ENCODE measurements at places on chromosomes 16 and 17.

GRCh38 chr16:86772671-86773353 lies 194.5 kb downstream of the FOXL1 start:
- DNase-seq: no peak

- peak; percentile 23 for DNase-seq
Observed at GRCh38 chr16:4624827-4625559, 367 bp downstream of the MGRN1 start.

- no peak for DNase-seq
Observed at GRCh38 chr17:13086142-13086769, 68.4 kb upstream of the ELAC2 start.

DNA sequence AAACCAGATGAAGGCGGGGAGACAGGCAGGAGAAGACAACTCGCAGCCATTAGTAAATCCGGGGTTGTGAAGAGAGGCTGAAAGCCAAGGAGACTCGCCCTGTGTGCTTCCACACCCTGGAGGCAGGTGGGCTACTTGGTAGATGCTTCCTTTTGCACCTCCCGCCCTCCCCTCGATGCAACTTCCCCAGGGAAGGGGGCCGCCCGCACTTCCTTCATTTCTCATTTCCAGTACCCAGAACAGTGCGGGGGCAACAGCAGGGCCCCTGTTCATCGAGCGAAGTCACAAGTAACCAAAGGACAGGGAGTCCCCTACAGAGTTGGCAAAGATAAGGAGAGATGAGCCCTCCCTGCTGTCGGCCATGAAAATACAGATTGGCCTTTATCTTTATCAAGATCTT lies 25.0 kb downstream of the CCDC40 start:
- DNase-seq: no peak

- no peak for DNase-seq
Observed at GRCh38 chr16:79508294-79508693, 92.2 kb downstream of the MAF start.

DNA sequence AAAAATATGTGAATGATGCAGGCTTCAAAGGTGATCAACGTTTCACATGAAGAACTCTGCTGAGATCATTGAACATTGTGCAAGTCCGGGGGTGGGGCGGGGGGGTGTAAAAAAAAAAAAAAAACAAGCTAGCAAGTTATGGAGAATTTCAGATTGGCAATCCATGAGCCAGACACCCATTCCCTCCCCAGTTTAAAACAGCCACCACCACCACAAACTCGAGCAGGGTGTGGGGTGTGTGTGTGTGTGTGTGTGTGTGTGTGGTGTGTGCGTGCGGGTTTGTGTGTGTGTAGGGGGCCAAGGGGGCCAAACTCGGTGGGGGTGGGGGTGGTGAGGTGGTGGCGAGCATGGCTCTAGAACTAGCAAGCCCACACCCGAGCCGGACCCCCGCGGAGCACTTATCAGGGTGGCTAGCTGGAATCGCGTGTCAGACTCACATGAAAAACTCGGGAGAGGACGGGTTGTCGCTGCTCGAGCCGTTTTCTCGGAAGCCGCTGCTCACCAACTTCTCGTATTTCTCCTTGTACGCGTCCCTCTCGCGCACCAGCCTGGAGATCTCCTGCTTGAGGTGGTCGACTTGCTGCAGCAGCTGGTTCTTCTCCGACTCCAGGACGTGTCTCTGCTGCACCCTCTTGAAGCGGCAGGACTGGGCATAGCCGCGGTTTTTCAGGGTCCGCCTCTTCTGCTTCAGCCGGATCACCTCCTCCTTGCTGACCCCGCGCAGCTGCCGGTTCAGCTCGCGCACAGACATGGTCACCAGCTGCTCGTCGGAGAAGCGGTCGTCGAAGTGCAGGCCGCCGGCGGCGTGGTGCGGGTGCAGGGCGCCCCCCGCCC lies 2.0 kb downstream of the MAF start:
- peak; percentile 78 for DNase-seq

DNA sequence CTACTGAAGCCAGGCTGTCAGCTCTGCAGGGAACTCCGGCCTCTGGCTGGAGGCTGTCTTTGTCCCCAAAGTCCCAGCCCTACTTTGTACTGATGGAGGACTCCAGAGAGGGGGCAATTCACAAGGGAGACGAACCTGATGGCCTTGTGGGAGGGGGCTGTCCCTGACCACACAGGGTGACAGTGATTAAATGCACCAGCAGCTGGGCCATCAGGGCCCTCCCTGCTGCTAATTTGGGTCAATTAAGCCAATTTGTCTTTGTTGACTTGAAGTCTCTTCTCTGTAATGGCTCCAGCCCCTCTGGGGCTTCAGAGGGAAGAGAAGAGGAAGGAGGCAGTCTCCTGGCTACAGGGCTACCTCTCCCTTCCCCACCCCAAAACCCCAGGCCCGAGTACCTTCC lies 22.0 kb downstream of the TMEM132E start:
- no peak for DNase-seq

GRCh38 chr17:48626245-48627117 lies at the start of gene HOXB9:
HOXB9 (minus strand) TSS chr17:48626358; CDS start chr17:48626269, 89 bp downstream.
- peak; percentile 40 for DNase-seq

DNA sequence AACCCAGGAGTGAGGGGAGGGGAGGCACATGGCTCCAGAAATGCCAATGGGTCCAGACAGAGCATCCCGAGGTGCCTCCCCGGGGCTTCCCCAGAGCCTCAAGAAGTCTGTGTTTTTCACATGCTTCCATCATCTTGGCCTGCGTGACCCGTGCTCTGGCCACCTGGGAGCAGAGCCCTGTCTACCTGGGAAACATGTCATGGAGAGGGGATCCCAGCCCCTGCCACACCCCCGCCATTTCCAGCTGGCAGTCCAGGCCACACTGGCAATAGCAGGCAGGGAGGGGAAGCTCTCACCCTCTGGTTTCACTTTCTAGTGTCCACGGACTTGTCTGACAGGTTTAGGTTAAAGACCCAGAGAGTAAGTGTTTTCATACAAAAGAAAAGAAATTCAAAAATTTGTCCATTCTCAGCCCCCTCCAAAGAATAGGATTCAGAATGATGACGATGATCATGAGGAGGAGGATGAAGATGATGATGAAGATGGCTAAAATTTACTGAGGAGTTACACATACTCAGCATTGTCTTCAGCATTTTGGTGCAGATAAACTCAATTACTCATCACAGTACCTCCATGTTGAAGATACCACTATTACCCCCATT lies 9.0 kb downstream of the SMIM5 start:
- DNase-seq: no peak

DNA sequence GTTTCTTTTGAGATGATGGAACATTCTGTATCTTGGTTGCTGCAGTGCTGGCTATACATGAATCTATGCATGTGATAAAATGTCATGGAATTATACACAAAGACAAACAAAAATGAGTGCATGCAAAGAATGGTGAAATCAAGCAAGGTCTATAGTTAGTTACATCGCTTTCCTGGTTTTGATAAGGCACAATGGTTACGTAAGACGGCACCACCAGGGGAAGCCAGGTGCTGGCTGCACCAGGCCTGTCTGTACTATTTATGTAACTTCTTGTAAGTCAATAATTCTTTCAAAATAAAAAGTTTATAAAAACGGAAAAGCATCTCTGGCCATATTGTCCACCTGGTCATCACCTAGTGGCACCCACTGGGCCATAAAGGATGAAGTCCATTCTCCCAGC lies 46.5 kb downstream of the ARHGAP27 start:
- DNase-seq: no peak

DNA sequence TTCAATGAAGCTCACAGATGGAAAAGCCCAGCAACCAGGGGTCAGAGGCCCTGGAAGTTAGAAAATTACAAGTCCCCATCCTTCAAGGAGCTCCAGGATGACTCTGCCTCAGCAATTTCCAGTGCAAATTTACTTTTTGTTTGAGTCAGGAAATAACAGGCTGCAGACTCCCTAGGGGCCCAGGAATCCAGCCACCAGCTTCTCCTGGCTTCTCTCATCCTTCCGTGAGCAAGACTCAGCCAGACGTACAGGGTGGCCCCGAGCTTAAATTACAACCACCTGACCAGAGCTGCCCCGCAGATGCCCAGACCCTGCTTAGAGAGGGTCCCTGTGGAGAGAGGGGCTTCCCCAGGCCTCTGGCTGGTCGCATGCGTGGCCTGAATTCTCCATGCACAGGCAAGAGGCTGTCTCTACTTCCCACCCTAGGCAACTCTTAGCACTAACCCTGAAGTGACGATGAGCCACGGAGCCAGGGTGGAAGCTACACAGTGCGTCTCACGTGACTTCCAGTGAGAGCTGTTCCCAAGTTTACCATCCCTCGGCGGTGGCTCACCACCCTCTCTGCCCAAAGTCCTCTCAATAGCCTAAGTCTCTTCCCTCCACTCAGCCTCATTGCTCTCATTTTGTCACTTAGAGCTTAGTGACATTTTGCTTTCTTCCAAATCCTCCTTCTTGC lies 27.1 kb downstream of the GPR142 start:
- no peak for DNase-seq

- no peak for DNase-seq
Observed at GRCh38 chr17:2724784-2725164, 13.2 kb upstream of the CLUH start.

DNA sequence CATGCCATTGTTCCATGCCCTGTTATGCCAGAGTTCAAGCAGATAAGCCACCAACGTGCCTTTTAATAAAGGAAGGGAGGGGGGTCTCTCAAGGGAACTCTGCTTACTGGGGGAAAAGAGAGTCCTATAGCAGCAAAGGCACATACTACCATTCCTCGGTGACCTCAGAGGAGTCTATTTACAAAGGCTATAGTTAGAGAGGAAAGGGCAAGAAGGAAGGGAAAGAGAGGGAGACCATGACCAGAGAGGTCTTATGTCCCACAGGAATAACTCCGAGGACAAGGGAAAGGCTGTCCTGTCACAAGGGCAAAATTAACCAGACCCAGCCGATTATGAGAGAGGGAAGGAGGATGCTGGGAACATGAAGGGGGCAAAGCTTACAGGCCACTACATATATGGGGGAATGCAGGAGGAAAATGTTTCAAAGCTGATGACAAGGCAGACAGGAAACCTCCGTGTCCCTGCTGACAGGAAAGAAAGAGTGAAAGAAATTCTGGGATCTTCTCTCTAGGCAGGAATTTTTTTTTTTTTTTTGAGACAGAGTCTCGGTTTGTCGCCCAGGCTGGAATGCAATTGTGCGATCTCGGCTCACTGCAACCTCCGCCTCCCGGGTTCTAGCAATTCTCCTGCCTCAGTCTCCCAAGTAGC lies 51.5 kb downstream of the HIC1 start:
- DNase-seq: peak; percentile 30

DNA sequence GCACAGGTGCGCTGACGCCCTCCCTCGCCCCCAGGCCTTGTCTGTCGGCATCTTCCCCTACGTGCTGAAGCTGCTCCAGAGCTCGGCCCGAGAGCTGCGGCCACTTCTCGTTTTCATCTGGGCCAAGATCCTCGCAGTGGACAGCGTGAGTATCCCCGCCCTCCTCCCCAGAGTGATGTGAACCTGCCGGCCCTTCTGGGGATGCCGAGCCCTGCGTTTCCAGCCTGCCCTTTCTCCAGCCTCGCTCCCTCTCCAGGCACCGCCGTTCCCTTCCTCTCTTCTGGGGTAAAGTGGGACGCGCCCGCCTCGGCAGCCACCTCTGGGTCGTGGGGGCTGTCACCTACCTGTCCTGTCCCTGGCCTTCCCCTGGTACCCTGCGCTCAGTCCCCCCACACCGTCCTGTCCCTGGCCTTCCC lies 133.9 kb upstream of the CHMP6 start:
- DNase-seq: no peak

- DNase-seq: no peak
Observed at GRCh38 chr17:32493976-32494513, 7.3 kb downstream of the CDK5R1 start.

DNA sequence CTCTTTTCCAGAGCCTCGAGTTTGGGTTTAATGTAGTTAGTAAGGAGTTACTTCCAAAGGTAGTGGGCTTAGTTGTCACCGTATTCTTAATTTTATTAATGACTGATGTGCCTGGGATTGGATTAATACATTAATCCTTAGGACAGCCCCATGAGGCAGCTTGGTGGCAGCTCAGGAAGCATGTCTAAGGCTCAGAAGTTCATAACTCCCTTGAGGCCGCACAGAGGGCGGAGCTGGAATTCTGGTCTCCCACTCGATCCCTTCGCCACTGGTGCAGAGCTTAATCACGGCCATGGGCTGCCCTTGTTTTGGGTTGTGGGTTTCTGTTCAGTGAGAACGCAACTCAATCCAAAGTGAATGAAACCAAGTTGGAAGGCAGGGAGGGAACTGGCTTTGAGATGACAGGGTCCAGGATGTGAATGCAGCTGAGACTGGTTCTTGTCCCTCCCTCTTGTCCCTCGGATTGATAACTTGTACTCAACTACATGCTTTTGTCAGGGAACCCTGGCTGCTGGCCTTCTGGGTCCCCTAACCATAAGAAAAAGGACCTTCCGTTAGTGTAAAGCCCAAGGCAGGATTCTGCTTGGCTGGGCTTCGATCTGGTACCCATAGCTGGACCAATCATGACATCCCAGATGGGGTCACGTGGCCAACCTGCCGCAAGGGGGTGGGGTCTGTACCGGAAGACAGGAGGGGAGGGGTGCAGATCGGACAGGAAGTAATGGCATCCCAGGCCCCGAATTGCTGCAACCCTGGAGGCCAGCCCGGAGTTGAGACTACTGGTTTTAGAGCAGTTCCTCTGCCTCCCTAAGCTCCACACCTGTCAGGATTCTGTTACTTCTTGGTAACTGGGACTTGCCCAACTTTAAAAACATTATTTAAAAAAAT lies 45.4 kb downstream of the SNX20 start:
- no peak for DNase-seq

DNA sequence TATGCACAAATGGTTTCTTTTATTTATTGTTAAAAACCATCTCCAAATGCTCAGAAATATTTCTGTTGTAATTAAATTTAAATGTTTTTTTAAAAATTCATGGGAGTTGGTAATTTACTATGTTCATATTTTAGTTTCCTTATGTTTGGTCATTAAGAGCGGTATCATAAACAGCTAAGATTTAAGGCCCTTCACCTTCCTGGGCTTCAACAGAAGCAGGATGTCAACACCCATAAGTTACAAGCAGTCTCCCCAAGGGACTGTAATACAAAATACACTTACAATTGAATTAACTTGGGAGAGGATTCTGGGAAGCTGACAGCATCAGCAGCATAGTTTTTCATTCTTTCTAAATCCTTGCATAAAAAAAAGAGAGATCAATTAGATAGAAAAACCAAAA lies 30.9 kb upstream of the TANC2 start:
- DNase-seq: no peak

- no peak for DNase-seq
Observed at GRCh38 chr17:56593086-56593645, 333 bp upstream of the NOG start.

GRCh38 chr16:48525201-48526057 lies 84.6 kb downstream of the N4BP1 start:
- no peak for DNase-seq

DNA sequence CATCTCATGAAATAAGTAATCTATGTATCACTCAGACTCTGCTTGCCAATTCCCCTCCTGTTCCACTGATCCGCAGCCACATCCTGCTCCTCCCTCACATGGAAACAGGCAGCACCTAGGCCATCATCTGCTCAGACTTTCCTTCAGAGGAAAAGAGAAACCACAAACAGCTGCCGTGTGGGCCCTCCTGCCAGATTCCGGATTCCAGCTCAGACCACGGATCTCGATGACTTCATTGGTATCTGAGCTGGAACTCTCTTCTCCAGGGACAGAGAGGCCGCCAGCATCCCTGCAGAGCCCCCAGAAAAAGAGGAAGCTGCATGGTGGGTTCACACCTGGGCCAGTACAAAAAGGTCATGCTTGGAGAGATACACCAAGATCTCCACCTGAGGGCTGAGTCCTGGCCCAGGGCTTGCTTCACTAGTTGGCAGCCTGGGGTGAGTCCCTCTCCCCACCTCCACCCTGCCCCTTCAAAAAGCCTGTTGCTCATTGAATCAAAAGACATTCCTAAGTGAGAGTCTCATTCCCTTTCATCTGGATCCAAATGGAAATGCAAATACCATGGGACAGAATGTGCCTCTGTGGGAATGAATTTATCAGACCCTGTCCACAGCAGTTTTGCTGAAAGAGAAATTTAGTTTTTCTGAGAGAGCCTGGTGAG lies 47.2 kb downstream of the HOXB1 start:
- peak; percentile 43 for DNase-seq
